NCI-H774 (cell line): ENCODE measurements at places on chromosomes 4 and X.

DNA sequence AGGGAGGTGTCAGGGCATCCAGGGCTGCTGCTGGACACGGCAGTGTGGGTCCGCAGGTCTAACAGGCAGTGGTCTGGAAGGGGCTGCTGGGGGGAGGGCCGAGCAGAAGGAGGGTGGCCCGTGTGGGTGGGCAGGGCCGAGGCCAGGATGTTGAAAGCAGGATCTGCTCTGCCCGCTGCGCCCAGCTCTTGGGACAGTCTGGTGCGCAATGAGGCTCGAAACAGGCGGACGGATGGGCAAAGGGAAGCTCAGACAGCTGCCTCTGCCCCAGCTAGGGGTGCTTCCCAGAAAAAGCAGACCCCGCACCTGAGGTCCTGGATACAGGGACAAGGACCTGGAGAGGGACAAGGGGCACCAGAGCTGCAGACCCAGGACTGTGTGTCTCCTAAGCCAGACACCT is 121.3 kb downstream of the FAM53A start:
- DNase-seq, result no peak

DNA sequence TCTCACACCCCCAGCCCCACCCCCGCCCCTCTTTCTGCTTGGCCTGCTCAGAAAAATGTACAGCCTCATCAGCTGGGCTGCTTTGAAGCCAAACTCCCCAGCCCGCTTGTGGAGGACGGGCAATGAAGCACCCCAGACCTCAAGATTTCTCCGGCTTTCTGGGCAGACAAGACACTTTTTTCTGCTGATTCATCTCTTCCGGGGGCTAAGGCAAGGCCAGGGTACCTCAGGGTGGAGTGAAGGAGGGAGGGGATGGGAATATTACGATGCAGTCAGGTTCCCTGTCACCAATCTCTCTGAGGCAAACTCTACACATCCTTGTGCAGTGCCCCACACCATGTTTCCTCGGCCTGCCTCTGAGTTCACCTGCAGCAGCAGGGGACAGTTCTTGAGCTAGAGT is 66.9 kb upstream of the ATP6AP2 start:
- DNase-seq, result no peak

DNA sequence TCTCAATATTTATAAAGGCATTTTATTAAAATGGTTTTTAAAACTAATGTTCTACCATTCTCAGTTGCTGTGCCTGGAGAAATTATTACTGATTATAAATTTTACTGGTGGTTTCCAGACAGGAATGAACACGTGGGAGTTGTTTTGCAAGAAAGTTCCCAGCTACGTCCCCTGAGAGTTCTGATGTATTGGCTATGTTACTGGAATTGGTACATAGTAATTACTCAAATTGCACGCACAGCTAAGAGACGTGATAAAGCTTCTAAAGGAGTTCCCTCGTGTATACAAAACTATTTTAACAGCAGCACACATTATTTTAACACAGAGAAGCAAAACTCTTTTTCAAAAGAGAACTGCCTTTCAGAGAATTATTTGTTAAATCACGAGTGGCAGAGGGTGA is 292.2 kb downstream of the NLGN4X start:
- no peak for DNase-seq

DNA sequence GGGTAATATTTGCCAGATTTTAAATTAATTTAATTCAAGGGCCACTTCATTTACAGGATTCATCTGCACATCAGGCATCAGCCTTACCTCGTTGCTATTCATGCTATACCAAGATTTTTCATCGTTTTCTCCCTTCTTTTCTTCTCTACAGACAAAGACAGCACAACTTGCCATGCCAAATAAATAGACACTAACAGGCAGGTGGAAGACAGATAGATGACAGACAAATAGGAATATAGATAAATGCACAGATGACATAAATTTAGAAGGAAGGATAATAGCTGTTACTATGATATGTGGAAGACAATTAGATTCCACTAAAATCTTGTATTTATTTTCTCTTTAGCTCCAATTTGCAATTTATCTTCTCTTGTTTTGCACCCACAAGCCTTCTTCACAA is 164.5 kb upstream of the ARX start:
- no peak for DNase-seq

DNA sequence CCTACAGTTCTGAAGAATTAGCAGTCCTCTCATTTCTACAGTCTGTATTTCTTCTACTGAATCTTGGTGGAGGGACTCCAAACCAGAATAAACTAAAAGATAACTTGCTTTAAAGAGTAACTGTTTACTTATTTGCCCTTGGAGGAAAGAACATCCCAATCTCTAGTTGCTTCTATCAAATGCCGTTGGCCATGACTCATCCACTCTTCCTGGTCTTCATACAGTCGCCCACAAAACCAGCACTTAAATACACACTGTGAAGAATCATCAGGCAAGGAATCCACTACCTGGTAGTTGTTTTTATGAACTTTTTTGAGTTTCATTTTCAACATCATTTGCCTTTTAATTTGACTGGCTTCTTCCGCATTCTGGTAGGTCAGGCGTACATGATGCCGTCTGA is 14.2 kb downstream of the ZNF518B start:
- no peak for DNase-seq

- no peak for DNase-seq
Measured at GRCh38 chr4:181105487-181105886, 1137.7 kb upstream of the TENM3 start.

GRCh38 chr4:10205223-10205622 is 88.6 kb upstream of the WDR1 start:
- DNase-seq, result no peak

- DNase-seq, result no peak
Measured at GRCh38 chr4:88119943-88120342, 38.5 kb downstream of the ABCG2 start.

GRCh38 chr4:10670321-10670720 is 14.2 kb downstream of the CLNK start:
- no peak for DNase-seq

- DNase-seq, result no peak
Measured at GRCh38 chr4:152342293-152342692, 193.6 kb downstream of the FBXW7 start.

GRCh38 chr4:77145842-77146185 is 11.2 kb upstream of the CCNG2 start:
- DNase-seq, result no peak

DNA sequence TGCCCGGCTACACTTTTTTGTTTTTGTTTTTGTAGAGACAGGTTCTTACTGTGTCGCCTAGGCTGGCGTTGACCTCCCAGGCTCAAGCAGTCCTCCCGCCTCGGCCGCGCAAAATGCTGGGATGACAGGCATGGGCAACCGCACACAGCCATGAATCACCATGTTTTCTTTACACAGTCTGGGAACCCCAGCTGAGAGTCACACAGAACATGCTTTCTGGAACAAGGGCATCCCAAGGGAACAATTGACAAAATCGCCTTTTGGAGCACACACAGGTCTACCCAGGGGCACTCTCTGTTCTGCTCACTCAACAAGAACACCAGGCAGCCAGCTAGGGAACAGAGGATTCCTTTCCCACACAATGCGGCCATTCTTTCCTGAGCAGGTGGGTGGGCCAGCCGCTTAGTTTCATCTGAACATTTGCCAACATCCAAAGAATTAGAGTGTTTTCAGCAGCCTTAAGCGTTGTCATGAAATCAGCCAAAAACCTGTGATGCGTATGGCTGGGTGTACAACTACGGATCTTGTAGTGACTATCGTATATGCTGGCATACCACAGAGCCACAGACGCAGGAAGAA is 15.7 kb downstream of the PRKX start:
- no peak for DNase-seq

DNA sequence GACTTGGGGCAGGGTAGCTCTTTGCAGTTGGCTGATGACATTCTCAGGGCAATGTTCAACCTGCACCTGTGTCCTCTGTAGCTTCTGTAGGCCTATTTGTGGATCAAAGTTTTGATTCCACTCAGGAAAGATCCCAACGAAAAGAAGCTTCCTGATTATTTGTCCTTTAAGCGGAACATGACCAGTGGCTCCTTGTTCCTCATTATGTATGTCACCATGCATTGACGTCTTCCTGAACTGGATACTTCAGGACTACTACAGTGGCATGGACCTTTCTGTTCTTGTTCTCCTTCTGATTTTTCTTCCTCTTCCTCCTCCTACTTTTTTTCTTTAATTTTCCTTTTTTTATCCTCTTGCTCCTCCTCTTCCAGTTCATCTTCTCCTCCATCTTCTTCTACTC is 62.4 kb downstream of the NBDY start:
- no peak for DNase-seq

GRCh38 chr4:41881981-41882624 is 53.1 kb upstream of the TMEM33 start:
- DNase-seq, result peak; percentile 7

DNA sequence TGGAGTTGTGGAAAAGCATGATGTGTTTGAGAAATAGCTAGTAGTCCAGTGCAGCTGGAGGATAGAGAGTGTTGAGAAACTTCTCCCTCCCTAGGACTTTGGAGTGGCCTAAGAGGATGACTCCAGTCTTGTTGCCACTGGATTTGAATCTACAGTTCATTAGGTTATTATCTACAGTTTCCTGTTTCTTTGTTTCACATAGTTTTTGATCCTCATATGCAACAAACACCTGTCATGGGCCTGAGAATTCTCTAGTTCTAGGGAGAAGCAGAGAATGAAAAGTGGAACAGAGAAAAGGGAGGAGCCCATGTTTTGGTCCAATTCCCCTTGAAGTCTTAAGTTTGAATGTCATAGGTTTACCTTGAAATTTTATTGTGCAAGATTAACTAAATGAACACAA is 73.6 kb upstream of the TBC1D9 start:
- DNase-seq, result no peak

- DNase-seq, result no peak
Measured at GRCh38 chr4:26682436-26682835, 98.6 kb downstream of the TBC1D19 start.

GRCh38 chr4:112206431-112206830 is 25.2 kb upstream of the AP1AR start:
- DNase-seq, result no peak

DNA sequence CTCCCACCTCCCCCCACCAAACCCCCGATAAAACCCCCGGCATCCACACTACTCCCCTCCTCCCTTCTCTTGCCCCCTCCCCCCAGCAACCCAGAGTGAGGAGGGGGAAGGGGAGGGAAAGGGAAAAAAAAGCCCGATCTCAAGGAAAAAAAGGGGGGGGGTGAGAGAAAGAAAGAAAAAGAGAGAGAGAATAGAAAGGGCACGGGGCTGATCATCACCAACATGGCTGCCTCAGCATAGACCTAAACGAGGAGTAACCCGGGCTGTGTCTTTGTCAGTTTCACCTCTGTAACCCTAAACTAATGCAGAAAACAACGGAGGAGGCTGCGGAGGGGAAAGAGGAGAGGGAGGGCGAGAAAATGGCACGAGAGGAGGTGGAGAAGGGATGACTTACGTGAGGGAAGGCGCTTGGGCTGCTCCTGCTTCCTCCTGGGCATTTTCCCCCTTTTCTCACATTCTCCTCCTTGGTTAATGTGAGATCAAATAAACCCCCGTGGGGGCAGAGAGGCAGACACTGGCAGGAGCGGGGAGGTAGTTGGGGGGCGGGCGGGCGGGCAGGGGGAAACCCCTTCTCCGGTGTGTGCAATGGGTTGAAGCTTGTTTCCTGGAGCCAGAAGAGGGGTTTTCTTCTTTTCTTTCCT is 532 bp downstream of the ZNF827 start:
- no peak for DNase-seq

- DNase-seq, result no peak
Measured at GRCh38 chrX:134718966-134719317, 60.7 kb upstream of the PLAC1 start.

- DNase-seq, result no peak
Measured at GRCh38 chr4:26086621-26087441, 172.8 kb downstream of the SMIM20 start.

GRCh38 chr4:10066670-10067651 is 45.7 kb upstream of the SLC2A9 start:
- DNase-seq, result no peak

GRCh38 chrX:42466332-42467046 is 311.5 kb downstream of the PPP1R2C start:
- no peak for DNase-seq

DNA sequence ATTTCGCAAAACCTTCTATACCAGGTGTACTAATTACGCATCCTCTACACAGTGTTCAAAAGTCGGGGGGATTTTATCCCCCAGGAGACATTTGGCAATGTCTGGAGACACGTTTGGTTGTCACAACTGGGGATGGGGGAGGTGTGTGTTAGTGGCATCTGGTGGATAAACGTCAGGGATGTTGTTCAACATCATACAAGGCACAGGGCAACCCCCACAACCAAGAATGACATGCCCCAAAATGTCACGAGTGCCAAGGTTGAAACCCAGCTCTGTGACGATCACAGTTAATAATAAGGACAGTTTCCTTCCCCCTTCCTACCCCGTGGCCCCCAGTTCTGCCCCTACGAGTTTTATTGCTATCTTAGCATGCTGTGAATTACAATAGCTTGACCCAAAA is 15.9 kb upstream of the SEL1L3 start:
- DNase-seq, result no peak

DNA sequence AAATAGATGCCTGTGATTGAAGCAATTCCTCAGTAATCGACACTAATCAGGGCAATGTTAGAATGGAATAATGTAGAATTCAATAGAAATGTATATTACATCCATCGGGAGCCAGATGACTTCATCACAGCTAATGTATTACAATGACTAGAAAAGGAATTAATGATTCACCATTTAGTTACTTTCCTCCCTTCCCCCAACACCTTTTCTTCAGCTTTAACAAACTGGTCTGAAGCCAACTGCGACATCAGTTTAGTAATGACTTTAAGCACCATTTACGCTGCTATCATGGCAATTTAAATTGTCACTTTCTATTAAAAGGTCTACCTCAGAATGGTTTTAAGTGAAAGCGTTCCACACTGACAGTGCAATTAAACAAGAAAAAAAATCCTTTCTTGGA is 45.1 kb downstream of the SUPT20HL2 start:
- no peak for DNase-seq

DNA sequence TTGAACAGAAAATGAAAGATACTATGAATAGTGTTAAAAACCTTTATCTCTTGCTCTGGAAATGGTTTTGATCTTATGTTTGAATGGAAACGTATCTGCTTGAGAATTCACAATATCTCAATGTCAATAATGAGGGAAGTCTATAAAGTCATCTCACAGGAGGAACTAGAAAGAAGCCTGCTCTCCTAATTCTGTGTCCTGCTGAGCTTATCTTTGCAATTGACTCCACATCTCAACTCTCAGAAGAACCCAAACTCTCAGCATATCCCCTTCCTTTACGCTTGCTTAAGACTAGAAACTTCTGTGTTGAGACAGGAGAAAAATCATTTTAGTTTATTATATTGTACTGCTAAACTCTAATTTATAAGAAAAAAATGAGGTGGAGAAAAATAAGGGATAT is 8.3 kb upstream of the PF4V1 start:
- DNase-seq, result no peak
